ENCODE measurements at places on chromosomes 7 and 10.

DNA sequence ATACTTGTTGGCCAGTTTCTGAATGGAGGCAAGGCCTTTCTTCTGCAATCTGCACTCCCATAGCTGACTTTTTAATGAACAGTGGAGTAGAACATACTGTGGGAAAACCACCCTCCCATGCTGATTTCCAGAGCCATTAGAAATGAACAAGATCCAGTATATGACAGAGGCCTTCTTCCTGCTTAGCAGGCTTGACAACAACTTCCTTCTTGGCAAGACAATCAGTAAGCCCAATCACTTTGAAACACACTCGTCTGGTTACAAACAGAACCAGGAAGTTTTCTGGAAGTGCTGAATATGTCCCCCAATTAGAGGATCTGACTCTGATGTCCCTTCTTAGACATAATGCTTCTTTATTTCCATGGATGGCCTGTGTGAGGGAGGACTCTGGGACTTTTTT, 103.4 kb downstream of the SAMD9 start:
- DNase-seq: no peak

GRCh38 chr7:101300465-101301376, 20.9 kb downstream of the IFT22 start:
- DNase-seq: no peak

GRCh38 chr7:21550821-21551531, 8.1 kb downstream of the DNAH11 start:
- DNase-seq: no peak

- DNase-seq: no peak
These were observed 184.2 kb downstream of the MAD1L1 start for GRCh38 chr7:2048531-2048930.

DNA sequence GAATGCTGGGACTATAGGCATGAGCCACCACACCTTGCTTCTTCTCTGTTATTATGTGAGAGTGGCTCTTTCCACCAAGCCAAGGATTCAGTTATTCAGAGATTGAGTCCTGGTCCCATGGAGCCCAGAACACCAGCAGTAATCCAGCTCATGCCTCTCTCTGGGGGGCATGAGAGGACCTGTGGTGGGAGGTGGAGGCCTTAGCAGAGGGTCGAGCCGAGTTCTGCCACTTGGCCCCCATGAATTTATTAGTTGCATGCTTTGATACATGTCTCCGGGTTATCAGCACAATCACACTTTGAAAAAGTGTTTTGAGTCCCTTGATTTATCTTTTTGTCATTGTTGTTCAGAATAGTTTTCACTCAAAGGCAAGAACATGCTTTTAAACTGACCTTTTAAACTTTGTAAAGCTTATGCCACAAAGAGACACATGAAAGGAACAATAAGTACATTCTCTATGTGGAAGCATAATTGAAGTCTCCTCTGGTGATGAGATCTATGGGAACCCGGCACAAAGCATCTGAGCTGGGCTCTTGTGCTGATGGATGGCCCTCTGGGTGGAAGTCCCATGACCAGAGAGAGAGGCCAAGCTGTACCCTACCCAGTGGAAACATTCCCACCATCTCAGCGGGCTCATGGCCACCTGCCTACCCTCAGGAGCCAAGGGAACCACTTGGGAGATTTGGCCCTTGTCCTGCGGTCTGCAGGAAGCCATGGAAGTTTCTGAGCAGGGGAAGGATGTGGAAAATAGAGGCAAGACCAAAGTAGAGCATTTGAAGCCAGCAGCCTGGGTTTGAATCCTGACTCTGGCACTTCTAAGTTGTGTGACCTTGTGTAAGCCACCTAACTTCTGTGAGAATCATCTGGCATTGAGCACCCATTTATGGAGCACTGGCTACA, 53.9 kb downstream of the MINDY4 start:
- no peak for DNase-seq

- no peak for DNase-seq
These were observed 59.8 kb downstream of the GALNT17 start for GRCh38 chr7:71191771-71192170.

- no peak for DNase-seq
These were observed 3.1 kb downstream of the PTF1A start for GRCh38 chr10:23194966-23195845.

DNA sequence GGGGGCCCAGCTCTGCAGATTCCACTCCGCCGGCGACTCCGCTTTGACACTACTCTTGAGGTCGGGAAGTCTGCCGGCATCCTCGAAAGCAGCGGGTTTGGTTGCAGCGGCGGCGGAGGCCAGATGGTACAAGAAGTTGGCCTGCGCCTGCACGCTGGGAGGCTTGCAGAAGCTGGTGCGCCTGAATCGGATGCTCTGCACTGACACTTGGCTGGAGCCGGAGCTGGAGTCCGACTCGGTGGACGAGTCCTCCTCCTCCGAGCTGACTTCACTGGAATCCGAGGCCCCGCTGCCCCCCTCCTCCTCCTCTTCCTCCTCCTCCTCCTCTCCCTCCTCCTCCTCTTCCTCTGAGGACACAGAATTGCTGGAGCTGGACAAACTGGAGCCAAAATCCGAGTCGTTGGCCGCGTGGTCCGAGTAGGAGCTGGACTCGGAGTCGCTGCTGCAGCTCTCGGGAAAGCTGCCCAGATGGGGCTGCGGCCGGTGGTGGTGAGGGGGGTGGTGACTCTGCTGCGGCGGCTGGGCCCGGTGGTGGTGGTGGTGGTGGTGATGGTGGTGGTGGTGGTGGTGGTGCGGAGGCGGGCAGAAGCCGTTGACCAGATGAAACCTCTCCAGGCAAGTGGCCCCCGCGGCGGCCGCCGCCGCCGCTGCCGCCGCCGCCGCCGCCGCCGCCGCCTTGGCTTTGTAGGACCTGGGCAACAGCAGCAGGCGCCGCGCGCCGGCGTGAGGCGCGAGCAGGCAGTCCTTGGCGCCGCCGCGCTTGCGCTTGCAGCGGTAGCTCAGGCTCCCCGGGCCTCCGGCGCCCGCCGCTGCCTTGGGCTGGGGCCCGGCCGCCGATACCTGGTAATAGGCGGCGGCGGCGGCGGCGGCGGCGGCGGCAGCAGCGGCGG, 9.0 kb downstream of the SKIDA1 start:
- peak; percentile 64 for DNase-seq

Measured in hippocampal formation (tissue), 2 donors.